ENCODE measurements at places on chromosomes 5 and 9.

DNA sequence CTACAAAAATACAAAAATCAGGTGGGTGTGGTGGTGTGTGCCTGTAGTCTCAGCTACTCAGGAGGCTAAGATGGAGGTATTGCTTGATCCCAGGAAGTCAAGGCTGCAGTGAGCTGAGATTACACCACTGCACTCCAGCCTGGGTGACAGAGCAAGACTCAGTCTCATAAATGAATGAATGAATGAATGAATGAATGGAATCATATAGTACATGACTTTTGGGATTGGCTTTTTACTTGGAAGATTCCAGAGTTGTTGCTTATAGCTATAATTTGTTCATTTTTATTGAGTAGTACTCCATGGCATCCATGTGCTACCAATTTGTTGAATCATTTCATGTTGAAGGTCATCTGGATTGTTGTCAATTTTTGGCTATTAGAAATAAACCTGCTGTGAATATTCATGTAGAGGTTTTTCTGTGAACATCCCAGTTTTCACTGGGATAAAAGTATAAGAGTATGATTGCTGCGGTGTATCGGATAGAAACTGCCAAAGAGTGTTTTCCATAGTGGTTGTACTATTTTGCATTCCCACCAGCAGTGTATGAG lies 19.9 kb downstream of the ERBIN start:
- DNase-seq = no peak

- no peak for DNase-seq
Measured at GRCh38 chr5:104635227-104635626, 1072.6 kb upstream of the NUDT12 start.

- DNase-seq = no peak
Measured at GRCh38 chr5:98656125-98656795, 117.2 kb upstream of the RGMB start.

DNA sequence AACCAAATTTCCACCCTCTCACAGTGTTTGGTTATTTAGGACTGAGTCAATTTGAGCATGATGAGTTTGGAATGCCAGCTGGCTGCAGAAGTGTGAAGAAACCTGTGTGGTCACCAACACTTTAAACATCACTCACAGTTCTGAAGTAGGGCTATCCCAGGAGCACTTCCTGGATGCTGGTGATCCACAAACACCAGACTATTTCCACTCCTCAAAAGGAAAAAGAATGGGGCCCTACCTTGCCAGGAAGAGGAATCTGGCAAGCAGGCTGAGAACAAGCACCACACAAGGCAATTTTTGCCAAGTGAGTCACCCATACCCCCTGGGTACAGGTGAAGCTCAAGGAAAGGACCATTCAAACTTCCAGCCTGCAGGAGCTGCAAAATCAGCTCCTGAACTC lies 294.2 kb upstream of the PTGER4 start:
- no peak for DNase-seq
